ENCODE measurements at places on chromosomes 2 and 18. TPM values are rescaled to one million over a fixed set of nuclear protein-coding genes. Genes with fewer than 3 reads are reported as not detected.

The GALNT13 gene
- total RNA-seq = not detected

The CCDC85A gene
- total RNA-seq = 0.08 TPM

DNA sequence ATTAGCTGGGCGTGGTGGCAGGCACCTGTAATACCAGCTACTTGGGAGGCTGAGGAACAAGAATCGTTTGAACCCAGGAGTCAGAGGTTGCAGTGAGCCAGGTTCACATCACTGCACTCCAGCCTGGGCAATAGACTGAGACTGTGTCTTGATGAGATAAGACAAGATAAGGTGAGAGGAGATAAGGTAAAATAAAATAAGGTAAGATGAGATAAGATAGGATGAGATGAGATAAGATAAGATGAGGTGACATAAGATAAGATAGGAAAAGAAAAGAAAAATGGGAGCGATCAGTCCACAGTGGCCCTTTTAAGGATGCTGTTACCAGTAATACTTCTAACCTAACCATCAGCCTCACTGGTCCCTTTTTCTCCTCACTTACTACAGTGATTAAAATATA, 134.3 kb upstream of the UNC80 start:
- no peak for DNase-seq

GRCh38 chr18:74331404-74331803, 15.8 kb downstream of the C18orf63 start:
- no peak for DNase-seq
